ENCODE measurements at places on chromosomes 16 and 17.

DNA sequence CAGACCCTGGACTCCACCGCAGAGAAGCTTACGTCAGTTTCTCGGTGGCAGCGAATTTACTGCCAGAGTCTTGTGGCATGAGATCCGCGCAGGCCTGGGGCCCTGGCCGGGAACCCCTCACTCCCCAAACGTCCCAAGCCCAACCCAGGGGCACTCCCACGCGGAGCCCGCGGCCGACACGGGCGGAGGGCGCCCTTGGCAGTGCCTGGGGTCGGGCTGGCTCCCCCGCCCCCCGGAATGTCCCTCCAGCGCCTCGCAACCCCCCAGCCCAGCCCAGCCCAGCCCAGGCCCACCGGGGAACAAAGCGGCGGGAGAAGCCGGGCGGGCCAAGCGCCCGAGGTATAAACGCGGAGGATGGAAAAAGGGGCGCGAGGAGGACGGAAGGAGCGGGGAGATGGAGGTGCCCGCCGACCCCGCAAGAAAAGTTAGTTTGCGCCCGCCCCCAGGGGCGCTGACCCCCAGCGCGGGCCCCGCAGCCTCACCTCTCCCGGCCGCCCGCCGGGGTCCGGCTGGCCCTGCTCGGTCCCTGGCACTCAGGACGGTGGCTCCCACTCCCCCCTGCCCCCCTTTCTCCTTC is 330 bp downstream of the CASKIN2 start:
- no peak for DNase-seq

DNA sequence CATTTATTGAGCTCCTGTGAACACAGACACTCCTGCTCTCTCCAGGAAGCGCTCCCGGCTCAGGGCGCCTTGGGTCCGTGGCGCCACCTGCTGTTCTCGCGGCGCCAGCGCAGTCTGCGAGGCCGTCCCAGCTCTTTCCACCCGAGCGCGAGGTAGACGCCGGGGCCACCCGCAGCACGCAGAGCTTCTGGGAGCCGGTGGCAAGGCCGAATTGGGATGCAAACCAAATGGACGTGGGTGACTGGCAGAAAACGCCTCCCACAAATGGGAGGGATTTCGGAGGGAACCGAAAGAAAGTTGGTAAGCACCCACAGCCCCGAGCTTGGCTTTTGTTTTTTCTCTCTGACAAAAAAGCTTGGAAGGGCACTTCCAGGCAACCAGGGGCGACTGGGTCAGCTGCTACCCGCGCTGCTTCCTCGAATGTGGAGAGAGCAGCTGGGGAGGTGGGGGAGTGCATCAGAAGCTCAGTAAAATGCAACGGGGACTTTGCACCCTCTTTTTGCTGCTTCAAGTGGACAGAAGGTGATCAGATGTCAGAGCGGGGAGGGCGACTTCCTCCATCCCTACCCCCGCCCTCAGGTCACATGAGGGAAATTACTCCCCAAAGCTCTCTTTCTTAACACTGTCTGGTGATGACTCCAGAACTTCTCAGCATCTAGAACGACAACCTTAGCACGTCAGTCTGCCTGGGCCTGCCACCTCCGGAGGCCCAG is 13.5 kb upstream of the N4BP1 start:
- peak; percentile 81 for DNase-seq

DNA sequence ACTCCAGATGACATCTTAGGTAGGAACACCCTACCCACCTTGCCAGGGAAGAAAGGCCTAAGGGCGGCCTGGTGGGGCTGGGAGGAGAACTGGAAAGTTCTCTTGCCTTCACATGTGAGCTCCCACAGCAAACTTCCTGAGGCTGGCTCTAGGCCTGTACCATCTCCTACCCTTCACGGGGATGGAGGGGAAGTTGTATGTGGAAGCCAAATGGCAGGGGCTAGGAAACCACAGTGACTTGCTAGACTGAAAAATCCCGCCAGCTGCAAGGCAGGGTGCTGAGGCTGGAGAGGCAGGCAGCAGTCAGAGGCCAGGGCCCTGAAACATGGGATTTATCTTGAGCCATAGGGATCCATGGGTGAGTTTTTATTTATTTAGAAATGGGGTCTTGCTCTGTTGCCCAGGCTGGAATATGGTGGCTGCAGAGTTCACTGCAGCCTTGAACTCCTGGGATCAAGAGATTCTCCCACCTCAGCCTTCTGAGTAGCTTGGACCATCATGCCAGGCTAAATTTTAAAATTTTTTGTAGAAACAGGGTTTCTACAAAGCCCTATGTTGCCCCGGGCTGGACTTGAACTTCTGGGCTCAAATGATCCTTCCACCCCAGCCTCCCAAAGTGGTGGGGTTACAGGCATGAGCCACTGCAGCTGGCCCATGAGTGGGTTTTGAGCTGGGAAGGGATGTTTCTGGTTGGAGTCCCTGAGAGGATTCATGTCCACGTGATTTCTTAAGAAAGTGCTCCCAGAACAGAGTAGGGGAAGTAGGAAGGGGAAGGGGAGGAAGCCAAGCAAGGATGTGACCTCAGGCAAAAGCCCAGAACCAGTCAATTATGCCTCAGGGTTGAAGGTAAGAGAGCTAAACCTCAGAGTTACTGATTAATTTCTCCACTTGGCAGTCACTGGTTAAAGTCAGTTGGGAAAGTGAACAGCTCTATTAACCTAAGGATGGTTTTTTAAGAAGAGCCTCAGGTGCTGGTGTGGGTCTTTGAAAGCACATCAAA is 4.0 kb upstream of the KAT8 start:
- DNase-seq = no peak

DNA sequence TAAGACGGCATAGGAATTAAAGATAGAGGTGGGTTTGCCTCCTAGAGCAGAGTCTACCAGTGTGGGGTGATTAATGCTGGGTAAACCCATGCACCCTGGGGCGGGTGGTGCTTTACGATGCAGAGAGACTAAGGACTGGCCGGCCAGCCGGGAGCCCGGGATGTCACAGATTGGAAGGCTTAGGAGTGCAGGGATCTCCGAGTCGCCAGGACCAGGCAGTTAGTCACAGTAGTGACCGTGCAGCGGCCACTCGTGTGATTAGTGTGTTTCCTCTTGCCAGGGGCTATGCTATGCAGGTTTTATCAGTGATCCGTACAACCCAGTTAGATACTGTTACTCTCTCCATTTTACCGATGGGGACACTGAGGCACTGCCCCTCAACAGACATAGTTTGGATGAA is 10.4 kb downstream of the CMIP start:
- DNase-seq = no peak

DNA sequence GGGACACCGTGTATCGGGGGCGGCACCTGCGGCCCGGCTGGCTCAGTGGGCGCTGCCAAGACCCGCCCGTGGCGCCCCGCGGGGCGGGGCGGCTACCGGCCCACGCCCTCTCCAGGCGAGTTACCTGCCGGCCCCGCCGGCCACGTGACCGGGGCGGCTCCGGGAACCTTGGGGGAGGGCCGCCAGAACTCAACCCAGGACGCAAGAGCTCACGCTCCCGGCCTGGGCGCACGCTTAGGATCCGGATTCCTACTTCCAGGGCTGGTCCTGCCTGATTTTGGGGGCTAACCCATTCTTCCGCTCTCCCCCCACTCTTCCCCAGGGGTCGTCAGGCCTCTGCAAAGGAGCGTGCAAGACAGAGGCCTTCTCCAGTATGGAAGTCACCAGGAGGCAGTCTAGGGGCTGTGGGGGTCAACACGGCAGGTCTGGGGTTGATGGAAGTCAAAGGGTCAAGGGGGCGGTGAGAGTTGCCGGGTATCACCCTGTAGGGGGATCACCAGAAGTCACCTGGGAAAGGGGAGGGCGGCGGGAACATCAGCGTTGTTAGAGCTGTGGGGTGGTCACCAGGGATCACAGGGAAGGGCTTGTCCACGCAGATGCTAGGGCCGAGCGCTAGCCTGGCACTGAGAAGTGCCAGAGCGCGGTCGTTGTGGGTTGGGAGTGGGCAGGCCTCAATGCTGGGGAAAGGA is 354 bp upstream of the ESRP2 start:
- no peak for DNase-seq

GRCh38 chr17:77456951-77457548 is 316.3 kb downstream of the SEC14L1 start:
- DNase-seq = no peak

DNA sequence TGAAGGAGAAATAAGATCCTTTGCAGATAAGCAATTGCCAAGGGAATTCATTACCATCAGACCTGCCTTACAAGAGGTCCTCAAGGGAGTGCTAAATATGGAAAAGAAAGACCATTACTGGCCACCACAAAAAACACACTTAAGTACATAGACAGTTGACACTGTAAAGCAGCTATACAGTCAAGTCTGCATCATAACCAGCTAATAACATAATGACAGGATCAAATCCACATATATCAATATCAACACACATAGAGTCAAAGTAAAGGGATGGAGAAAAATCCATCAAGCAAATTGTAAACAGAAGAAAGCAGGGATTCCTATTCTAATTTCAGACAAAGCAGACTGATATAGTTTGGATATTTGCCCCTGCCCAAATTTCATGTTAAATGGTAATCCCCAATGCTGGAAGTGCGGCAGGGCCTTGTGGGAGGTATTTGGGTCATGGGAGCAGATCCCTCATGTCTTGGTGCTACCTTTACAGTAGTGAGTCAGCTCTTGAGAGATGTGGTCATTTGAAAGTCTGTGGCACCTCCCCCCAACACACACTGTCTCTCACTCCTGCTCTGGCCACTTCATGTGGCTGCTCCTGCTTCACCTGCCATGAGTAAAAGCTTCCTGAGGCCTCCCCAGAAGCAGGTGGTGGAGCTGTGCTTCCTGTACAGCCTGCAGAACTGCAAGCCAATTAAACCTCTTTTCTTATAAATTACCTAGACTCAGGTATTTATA is 32.8 kb downstream of the TANC2 start:
- no peak for DNase-seq

DNA sequence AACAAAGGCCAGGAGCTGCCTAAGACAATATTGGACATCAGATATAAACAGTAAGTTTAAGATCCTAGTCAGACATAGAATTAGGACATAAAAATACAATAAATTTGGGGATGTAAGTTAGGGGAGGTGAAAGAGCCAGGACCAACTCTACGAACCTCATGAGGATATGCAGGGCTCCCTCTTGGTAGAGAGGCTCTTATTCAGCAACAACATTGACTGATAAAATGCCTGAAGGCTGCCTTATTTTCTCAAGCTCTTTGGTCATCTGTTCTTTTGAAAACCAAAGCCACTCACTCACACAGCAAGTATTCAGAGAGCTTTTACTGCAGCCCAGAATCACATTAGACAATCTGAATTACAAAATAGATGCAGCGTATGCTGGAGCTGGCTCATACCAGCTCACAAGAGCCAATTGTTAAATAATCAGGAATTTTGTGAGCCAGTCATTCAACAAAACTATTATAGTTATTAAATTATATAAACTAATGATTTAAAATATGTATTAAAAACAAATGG is 108.6 kb upstream of the CLEC3A start:
- no peak for DNase-seq

- no peak for DNase-seq
Measured at GRCh38 chr17:77735566-77736198, 222.8 kb upstream of the TNRC6C start.
